ENCODE measurements at places on chromosomes 1 and 21.

DNA sequence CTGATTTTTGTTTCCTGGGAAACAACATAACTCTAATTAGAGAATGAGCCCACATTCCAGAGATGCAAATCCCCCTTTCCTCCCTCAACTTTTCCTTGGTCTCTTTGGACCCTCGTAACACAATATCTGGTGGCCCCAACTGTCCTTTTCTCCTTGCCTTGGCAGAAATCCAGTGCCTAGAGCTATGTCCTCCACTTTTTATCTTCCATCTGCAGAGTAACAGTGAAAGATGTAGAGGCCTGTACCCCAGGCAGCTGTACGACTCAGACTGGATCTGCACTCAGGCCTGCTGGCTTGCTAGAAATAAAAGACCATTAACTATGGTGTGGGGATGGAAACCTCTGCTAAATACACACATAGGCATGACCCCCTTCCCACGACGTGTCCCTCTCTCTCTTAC is 72.0 kb downstream of the WARS2 start:
- DNase-seq, result no peak

- DNase-seq, result no peak
Observed at GRCh38 chr21:26983576-26983975, 16.7 kb upstream of the ADAMTS5 start.

GRCh38 chr1:46415514-46415913 is 21.4 kb downstream of the FAAH start:
- DNase-seq, result no peak

DNA sequence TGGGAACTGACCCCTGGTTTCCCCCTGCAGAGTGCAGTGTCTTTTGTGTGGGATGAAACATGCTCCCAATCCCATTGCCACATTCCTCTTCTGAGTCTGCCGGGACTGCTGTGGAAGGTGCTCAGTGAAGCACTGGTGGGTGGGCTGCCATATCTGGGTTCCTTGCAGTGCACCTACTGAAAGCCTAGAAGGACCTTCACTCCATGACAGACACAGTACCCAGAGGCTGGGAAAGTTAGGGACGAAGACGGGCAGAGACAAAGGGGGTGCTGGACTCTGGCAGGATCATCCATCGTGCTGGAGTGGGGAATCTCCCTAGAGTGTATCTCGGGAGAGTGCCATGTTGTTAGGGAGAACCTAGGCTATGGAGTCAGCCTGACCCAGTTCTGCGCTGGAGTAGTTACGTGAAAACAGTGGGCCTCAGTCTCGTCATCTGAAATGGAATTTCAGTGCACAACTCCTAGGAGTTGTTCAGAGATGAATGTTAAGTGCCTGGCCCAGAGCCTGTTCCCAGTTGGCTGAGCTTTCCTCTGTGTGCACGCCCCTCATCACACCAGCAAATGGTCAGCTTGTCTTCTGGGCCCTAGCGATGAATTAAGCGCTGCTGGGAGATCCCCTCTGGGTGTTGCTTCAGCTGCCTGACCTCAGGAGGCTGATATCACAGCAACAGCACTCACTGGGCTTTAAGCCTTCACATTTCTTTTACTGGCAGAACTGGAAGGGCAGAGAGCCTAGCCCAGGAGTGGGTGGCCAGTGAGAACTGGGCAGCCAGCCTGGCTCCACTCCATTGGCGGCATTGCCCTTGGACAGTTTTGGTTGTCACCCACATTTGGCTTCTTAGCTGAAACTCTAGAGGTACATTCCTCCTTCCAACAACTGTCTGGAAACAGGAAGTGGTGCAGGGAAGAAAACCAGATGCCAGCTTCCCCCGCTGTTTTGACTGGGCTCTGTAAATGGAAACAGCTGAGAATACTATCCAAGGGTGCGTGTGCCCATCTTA is 479.8 kb upstream of the VAMP3 start:
- DNase-seq, result no peak

DNA sequence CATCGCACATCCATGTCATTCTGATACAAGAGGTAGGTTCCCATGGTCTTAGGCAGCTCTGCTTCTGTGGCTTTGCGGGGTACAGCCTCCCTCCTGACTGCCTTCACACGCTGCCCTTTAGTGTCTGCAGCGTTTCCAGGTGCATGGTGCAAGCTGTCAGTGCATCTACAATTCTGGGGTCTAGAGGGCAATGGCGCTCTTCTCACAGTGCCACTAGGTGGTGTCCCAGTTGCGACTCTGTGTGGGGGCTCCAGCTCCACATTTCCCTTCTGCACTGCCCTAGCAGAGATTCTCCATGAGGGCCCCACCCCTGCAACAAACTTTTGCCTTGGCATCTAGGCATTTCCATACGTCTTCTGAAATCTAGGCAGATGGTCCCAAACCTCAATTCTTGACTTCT is 138.2 kb upstream of the BRINP3 start:
- no peak for DNase-seq

- DNase-seq, result no peak
Observed at GRCh38 chr21:36202726-36203602, 46.3 kb downstream of the DOP1B start.

DNA sequence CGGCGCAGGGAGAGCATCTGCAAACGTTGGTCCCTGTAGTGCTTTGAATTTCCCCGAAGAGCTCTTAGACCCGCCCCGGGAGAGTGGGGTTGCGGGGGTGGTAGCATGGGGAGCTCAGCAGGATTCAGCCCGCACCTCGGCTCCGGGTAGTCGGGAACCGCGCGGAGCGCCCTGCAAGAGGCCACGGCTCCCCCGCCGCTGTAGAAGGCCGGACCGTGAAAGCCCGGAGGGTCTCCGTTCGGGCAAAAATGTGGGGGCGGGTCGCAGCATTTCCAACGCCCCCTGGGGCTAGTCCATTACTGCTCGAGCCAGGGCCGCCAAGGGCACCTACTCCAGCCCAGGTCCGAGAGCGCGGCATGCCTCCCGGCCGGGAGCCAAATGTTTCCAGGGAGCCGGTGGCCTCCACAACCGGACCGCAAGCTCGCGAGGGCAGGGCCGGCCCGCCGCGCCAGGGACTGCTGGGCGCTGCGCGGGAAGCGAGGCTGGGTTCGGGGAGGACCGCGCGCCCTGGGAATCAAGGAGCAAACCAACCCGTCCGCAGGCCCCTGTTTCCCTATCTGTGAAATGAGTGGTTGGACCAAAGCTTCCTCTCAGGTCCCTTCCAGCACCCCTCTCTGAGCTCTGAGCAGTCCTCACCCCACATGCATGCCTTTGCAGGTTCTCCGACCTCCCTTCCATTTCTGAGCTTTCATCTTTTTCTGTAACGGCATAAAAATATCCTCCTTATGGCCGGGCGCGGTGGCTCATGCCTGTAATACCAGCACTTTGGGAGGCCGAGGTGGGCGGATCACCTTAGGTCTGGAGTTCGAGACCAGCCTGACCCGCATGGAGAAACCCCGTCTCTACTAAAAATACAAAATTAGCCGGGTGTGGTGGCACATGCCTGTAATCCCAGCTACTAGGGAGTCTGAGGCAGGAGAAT is 775 bp upstream of the TMEM63A start:
- DNase-seq, result no peak

- DNase-seq, result no peak
Observed at GRCh38 chr21:28821276-28822122, 171.2 kb downstream of the LTN1 start.

DNA sequence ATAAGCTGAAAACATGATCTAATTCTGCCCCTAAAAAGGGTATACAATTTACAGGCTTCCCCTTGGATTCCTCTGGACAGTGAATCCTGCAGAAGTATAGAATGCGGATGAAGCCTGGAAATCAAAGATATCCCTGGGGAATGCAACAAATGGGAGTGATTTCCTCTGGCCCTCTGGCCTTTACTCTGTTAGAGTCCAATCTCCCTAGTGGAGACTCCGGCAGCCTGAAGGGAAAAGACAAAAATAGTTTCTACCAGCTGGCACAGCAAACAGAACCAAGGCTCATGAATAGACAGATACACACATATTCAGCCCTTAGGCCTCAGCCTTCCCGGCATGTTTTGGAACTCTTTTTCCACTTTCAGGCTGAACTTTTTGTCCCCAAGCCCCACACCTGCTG is 3.9 kb upstream of the LRRC52 start:
- no peak for DNase-seq

DNA sequence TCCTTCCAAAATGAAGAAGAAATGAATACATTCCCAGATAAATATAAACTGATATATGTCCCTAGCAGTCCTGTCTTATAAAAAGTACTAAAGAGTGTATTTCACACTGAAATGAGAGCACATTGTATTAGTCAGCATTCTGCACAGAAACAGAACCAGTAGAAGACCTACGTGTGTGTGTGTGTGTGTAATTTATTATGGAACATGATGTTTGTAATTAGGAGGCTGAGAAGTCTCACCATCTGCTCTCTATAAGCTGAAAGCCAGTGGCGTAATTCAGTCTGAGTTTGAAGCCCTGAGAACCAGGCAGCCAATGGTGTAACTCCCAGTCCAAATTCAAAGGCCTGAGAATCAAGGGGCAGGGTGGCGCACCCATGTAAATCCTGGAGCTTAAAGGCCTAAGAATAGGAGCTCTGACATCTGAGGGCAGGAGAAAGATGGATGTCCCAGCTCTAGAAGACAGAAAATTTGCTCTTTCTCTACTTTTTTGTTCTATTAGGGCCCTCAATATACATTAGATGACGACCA is 146.5 kb upstream of the LYPLAL1 start:
- no peak for DNase-seq

- no peak for DNase-seq
Observed at GRCh38 chr1:109687641-109688499, at the start of gene GSTM1. TSS of gene GSTM1 (plus strand) at chr1:109687817. CDS start at chr1:109687874, 57 bp downstream.

GRCh38 chr1:41496080-41497055 is 11.9 kb upstream of the EDN2 start:
- peak; percentile 49 for DNase-seq

DNA sequence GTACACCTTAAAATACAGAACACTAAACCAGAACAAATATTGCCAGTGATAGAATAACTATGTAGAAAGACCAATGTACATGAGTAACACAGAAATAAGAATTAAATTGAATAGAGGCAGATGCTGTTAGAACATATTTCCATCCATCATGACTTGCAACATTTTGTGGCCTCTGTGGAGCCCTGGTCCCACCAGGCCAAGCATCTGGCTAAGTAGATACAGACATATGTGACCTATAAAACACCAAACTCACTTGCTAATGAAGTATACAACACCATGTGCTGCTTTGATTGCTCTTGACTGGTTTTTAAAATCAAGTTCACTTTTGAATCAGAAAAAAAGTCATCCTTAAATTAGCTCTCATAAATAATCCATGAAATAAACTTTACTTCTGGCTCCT is 20.5 kb downstream of the SLC19A2 start:
- no peak for DNase-seq

- DNase-seq, result no peak
Observed at GRCh38 chr1:155077346-155077745, 1.3 kb upstream of the EFNA3 start.

DNA sequence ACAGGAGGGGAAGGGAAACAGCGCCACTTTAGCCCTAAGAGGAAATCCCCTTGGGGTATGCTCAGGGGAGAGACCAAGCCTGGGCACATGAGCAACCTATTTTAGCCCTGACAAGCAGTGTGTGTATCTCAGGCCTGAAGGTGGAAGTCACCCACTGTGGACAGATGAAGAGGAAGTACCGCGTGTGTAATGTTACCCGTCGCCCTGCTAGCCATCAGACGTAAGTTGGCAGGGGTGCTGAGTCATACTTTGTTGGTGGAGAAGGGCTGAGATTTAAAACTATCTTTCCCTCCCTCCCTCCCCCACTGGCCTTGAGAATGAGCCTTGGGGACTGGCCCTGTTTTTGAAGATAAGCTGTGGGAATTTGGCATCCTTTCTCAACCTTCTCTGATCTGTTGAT is 11.2 kb downstream of the AGO1 start:
- DNase-seq, result no peak

DNA sequence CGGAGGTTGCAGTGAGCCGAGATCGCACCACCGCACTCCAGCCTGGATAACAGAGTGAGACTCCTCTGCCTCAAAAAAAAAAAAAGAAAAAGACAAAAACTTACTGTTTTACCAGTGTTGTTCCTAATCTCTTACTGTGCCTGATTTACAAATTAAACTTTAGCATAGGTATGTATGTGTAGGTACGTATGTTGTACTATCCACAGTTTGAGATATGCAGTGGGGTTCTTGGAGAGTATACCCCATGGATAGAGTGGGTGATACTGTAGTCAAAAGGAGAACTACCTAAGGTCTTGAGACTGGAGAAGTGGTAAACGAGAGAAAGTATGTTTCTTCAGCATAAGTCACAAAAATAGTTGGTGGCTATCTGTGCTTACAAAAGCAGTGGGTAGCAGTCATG is 38.6 kb downstream of the RNF11 start:
- no peak for DNase-seq

DNA sequence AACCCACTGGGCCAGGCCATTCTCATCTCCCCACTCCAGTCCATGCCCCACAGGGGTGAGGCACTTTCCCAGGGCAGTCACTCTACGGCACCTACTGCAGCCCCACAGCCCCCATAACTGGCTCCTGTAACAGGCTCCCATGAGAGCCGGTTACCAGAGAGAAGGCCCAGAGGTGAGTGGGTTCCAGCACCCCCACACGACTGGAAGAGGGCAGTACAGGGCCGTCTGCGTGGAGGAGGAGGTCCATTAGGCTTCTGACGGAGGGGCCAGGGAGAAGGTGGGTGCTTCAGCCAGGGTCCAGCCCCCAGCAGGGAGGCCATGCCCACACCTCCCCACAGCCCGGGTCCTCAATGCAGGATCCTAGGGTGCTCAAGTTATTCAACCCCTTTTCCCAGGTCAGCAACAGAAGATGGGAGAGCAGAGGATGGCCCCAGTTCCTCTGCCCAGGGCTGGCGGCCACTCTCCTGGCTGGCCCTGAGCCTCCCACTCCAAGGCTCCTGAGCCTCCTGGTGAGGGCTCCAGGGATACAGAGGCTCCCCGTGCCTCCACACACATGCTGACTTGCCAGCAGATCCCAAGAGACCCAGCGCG is 1.6 kb downstream of the ACAP3 start:
- DNase-seq, result no peak

DNA sequence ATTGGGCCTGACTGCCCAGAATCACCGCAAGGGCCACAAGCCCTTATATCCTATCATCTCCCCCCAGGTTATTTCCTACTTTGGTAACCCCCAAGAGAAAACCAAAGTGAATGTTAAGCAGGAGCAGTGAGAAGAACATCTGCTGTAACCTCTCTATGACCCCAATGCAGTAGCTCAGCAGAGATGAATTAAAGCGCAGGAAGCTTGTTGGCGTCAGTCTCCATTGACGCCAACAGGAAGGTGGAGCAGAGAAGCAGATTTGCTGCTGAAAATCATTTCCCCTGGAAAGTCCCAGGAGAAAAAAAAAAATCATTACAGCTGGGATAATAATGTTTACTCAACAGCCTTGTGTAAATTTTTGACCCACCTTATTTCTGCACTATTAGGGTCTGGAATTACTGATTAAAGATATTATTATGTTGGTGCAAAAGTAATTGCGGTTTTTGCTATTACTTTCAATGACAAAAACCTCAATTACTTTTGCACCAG is 33.2 kb upstream of the FAM163A start:
- no peak for DNase-seq

DNA sequence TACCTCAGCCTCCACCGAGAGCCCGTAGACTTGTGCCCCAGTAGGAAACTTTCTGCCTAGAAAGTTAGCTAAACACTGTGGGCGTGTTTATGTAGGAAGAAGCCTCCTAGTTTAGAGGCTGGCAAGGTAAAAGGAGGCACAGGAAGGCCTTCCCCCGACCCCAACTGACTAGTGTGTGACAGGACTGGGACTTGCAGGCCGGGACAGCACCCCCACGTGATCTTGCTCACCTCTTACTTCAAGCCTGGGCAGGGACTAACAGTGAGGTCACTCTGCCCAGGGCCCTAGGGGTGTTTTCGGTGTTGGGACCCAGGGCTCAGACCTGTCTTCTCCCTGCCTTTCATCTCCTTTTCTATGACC is 392 bp upstream of the TAGLN2 start:
- peak; percentile 21 for DNase-seq

- no peak for DNase-seq
Observed at GRCh38 chr1:227378181-227378580, 59.9 kb upstream of the CDC42BPA start.

- no peak for DNase-seq
Observed at GRCh38 chr1:25889470-25889869, 14.0 kb upstream of the PAQR7 start.

All from T-helper 2 cell (primary cell).